Brain microvascular endothelial cell (primary cell): ENCODE measurements at places on chromosomes 7 and 10.
A peak's percentile ranks its signal among the peaks of the same experiment; 100 is the strongest.

DNA sequence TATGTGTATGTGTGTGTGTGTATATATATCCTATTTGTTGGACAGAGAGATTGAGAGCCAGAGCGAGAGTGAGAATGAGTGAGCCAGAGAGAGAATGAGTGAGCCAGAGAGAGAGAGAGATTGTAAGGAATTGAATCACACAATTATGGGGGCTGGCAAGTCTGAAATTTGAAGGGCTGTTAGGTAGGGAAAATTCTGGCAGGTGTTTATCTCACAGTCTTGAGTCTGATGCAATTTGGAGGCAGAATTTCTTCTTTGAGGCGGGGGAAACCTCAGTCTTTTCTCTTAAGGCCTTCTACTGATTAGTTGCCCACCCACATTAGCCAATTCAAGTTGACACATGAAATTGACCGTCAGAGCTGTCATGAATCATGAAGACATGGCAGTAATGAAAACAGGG lies 41.0 kb upstream of the WASL start:
- DNase-seq, result no peak

DNA sequence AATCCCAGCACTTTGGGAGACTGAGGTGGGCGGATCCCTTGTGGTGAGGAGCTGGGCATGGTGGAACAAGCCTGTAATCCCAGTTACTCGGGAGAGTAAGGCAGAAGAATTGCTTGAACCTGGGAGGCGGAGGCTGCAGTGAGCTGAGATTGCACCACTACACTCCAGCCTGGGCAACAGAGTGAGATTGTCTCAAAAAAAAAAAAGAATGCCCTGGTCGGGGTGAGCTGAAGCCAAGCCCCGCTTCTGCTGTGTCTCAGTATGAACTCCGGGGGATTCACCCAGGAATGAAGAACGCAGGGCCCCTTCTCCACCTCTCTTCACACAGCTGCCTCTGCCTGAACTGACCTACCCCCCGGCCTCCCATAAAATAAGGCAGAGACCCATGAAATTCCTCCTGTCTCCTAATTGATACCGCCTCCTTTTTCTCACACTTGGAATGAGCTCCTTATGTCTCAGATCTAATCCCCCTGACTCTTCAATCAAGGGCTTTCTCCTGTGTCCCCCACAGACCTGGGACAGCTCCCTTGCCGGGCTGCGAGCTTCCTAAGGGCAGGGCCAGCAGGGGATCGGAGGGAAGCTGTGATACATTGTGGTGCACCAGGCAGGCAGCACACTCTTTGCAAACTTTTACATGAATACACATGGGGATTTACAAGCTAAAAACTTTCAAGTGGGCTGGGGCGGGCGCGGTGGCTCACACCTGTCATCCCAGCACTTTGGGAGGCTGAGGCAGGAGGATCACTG lies 911 bp upstream of the ZP3 start:
- DNase-seq, result no peak

- peak; percentile 55 for DNase-seq
These were observed 51.4 kb downstream of the BTAF1 start for GRCh38 chr10:91974960-91975359.

- peak; percentile 80 for DNase-seq
These were observed 108.1 kb upstream of the FAM133B start for GRCh38 chr7:92698237-92698841.

- no peak for DNase-seq
These were observed 91.8 kb downstream of the PTPRN2 start for GRCh38 chr7:158495786-158496185.

- no peak for DNase-seq
These were observed 21.7 kb downstream of the GTF2IRD1 start for GRCh38 chr7:74475243-74475986.

GRCh38 chr7:152351168-152351567 lies 84.6 kb downstream of the KMT2C start:
- no peak for DNase-seq

DNA sequence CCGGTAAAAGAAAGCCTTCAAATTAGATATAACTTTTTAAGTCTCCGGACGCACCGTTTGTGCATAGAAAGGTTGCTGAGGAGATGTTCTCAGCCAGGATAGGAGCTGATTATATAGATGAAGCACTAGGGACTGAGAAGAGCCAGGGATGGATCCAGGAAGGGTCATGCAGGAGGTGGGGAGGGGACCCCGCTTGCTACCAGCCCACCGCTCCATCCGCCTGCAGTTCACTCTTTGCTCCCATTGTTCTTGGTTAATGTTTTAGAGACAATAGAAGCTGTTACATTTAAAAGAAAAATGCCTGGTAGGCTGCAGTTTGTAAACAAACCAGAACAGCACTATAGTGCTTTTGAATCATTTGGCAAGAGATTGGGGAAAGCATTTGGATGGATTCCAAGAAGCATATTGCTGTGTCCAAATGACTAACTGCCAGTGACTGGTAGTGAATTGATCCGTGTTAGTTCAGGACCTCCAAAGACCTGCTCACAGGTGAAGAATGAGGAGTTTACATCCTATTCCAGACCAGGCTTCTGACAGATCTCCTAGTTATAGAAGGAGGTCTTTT lies 175.9 kb upstream of the TAC1 start:
- no peak for DNase-seq

- DNase-seq, result no peak
These were observed 27.0 kb downstream of the MCMBP start for GRCh38 chr10:119845656-119846055.

DNA sequence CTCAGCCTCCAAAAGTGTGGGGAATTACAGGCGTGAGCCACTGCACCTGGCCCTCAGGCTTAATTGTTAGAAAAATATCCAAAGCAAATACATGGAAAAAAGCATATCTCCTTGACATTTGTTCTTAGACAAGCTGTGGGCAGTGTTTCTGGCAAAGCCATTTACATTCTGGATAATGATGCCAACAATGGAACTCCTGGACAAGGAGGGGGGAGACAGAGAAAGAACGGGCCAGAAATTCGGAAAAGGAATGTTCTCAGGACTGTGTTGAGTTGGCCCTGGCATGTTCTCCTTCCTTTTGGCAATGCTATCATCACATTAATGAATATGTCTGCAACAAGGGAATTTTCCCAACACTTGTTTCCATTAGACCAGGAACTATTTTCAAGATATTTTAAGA lies 88.7 kb downstream of the UBE2H start:
- DNase-seq, result no peak

DNA sequence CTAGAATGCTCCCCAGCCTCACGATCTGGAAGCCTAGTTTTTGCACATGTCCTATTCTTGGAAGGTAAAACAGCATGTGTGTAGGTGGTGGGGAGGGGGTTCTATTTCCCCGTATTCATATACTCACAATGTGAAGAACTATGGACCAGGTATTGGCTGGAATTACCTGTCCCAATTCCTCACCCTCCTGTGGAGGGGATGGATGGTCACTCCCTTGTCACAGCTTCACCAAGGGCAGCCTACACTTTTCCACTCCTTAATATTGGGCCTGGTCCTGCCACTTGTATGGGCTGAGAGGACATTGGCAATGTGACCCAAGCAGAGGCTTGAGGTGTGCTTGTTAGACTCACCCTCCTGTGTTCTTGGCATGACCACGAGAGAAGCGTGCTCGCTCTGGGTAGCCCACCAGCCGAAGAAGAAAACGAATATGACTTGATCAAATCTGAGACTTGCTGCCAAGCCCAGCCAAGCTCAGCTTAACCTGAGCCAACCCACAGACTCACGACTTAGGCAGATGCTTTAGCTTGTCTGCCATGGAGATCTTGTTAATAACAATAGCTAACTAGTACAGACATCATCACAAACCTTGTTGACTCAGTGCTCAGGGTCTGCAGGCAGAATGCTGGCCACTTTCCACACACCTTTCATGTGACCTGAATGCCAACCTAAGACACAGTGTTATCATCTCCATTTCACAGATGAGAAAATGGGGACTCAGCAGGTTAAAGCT lies 17.2 kb downstream of the ZNF488 start:
- DNase-seq, result no peak

DNA sequence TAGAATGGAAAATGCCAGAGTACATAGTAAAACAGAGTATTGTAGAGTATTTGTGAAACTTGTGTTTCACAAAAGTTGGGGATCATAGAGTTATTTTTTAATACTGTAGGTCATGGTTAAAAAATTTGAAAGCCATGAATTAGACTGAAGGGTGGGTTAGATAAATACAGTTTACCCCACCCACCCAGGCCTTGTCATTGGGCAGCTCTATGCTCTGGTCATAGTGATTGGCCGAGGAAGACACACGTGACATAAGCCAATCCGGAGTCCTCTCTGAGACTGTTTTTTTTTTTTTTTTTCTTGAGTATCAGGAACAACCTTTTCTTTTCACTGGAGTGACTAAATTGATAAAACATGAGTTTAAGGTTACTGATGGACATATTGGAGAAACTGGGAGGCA lies 33.3 kb upstream of the ORC5 start:
- no peak for DNase-seq

DNA sequence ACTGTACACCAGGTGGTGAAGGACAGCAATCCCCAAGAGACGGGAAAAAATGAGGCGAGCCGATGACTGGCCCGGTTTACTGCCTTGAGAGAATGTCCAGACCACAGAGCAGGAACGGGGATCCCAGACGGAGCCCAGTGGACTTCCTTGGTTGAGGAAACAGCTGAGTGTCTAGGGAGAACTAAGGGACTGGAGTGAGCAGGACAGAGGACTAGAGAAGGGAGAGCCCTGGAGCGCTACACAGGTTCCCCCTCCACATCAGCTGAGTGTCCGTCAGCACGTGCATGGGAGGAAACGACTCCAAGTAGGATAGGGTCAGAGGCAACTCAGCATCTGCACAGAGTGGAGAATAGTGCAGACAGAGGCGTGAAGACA lies 7.1 kb upstream of the WDR86 start:
- DNase-seq, result peak; percentile 18

GRCh38 chr7:143360788-143361551 lies 1.5 kb downstream of the FAM131B start:
- no peak for DNase-seq

- DNase-seq, result no peak
These were observed 18.6 kb downstream of the CACNB2 start for GRCh38 chr10:18158773-18159265.
